Activated CD4-positive, alpha-beta T cell treated with anti-CD3 and anti-CD28 coated beads, Interleukin-2, amount 10 ng/mL, durations not matched to agents 7 days and 5 days (primary cell): ENCODE measurements at places on chromosomes 4 and X. TPM values are rescaled to one million over a fixed set of nuclear protein-coding genes. Genes with fewer than 3 reads are reported as not detected.

DNA sequence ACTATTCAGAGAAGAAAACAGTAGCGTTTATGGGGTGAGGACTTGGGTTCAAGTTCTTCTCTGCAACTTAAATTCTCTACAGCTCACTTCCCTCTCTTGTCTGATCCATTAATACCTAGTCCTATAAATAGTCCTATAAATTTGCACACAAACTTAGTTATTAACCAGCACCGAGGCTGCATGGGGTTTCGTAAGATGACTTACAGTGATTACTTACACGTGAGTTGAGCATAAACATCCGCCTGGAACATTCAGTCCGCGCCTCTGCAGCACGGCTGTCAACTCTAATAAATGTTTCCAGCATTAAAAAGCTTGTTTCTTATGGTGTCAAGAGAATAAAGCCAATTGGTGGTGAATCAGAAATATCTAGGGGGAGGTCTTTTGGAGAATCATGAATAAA is 103.0 kb upstream of the ENPP6 start:
- no peak for DNase-seq

GRCh38 chrX:15274946-15275345 is 5.1 kb upstream of the ASB9 start:
- no peak for DNase-seq

- DNase-seq: no peak
These were observed 34.8 kb downstream of the CCDC149 start for GRCh38 chr4:24877868-24878635.

- no peak for DNase-seq
These were observed 34.0 kb upstream of the VEGFD start for GRCh38 chrX:15418041-15418706.

- DNase-seq: no peak
These were observed 84.4 kb upstream of the STK26 start for GRCh38 chrX:131938749-131939148.

DNA sequence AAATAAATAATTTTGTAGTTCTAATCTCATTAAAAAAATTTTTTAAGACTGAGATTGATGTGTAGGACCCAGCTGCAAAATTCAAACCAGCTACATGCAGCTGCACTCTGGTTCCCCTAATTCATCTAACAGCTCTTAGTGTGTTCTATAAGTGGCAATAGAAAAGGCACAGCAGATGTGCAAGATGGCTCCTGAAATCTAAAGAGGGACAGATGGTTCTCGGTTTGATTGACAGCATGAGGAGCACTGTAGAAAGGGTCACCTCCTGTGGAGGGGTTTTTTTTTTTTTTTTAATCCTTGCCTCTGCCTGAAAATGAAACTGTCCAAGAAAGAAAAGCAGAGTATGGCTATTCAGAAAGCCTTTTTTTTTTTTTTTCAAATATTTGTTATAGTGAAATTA is 16.9 kb upstream of the OCIAD1 start:
- no peak for DNase-seq

DNA sequence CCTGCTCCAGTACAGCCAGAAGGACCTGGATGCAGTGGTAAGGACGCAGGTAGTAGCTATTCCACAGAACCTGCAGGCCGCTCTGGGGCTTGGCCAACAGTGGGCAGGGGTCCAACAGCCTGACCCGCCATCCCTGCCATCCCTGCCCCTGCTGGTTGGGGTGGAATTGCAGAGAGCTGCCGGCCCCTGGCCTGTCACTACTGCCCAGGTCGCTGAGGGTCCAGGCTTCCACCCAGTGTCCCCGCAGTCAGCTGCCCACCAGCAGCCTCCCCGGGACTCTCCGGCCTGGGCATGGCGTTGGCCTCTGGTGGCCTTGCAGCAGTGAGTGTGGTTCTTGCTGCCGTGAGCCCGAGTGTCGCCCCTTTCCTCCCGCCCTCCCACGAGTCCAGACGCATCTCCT is 16.3 kb downstream of the TACC3 start:
- no peak for DNase-seq

- peak; percentile 82 for DNase-seq
These were observed 6.7 kb upstream of the ART3 start for GRCh38 chr4:76067652-76068286.

- DNase-seq: no peak
These were observed 12.5 kb upstream of the CXCL13 start for GRCh38 chr4:77593101-77593500.

DNA sequence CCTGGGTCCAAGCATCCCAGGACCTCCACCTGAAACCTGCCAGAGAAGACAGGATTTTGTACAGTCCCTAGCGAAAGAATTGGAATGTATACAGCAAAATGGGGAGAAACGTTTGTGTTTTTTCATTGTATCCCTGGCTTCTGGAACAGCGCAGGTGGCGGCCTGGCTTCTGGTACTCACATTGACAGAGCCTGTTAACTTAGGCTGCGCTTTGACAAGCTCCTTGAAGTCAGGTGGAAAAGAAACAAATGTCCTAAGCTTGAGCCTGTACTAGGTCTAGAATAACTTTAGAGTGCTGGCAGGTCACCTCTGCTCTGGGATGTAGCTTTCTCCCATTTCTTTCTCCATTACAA is 343.7 kb upstream of the KLF3 start:
- DNase-seq: no peak

GRCh38 chr4:155657169-155657568 is 9.5 kb upstream of the GUCY1A1 start:
- DNase-seq: no peak

GRCh38 chrX:28756175-28756574 is 168.9 kb downstream of the IL1RAPL1 start:
- no peak for DNase-seq

GRCh38 chr4:27357283-27357682 is 496.6 kb downstream of the STIM2 start:
- DNase-seq: no peak

GRCh38 chr4:10171055-10171454 is 54.5 kb upstream of the WDR1 start:
- no peak for DNase-seq

- DNase-seq: no peak
These were observed 362.4 kb downstream of the MID1IP1 start for GRCh38 chrX:39163581-39164126.

DNA sequence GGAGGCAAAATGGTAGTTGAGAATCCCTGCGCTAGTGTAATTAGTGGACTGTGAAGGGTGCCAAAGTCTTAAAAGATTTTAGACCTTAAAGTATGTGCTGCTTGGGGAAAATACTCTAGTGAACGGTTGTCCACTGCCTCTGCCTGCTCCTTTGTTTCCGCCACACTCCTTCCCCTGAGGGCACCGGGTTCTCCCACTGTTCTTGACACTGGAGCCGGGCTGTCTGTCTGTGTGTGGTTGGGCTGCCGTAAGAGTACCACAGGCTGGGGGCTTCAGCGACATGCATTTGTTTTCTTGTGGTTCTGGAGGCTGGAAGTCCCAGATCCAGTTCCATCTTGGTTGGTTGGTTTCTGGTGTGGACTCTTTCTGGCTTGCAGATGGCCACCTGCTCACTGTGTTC is 76.2 kb downstream of the CLDN34 start:
- no peak for DNase-seq

DNA sequence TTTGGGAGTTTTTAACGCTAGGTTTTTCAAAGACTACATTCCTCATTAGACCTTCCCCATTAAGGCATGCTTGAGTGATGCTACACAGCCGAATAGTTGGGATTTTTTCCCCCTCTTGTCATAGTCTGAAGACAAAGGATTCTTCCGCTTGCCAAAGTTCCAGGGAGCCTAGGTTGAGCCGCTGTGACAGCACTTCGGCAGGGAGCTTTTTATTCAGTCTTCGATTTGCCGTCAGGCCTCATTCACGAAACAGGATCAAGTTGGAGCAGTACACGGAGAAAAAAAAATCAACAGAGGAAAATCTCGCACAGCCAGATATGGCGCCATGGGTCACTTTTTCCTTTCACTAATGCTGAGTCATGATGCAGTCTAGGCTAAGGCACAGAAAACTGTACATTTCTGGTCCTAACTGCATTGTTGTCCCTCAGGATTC is 24.3 kb downstream of the SHROOM3 start:
- no peak for DNase-seq

DNA sequence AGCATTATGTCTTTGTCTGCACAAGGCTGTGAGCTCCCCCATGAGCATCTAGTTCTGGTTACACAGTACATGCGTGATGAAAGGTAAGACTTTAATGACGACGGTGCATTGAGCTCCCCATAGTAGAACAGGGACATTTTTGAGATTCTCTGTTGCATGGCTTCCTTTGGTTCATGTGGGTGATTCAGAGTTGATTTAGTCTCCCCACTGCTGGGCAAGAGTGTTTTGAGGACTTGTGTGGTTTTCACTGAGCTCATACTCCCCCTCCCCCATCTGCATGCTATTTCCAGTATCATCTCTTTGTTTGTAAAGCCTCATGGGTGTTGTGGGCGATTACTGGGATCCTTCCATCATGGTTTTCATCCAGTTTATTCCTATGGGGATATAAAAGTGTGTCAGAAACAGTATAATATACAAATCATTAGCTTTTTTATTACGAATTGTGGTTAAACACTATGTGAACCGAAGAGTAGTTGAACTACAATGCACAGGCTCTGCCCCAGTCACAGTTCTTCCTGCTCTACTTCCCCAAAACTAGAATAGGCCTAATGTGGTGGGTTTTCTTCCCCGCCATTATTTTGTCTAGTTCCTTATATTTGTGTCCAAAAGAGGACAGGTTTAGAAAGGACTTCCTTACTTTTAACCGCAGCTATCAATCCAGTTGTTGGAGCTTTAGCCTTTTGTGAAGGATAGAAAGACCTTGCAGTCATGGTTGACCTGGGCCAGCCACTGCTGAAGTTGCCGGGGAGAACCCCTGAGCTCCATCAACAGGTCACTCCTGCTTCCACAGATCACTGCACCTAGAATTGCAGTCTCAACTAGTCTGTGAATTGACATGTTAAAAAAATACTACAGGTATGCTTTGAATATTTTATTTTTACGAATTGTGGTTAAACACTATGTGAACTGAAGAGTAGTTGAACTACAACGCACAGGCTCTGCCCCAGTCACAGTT is 30.4 kb downstream of the KIT start:
- no peak for DNase-seq

GRCh38 chr4:146124023-146124680 is 51.4 kb upstream of the LSM6 start:
- no peak for DNase-seq

- DNase-seq: no peak
These were observed 81.7 kb downstream of the PPP4R3C start for GRCh38 chrX:27381419-27381818.

DNA sequence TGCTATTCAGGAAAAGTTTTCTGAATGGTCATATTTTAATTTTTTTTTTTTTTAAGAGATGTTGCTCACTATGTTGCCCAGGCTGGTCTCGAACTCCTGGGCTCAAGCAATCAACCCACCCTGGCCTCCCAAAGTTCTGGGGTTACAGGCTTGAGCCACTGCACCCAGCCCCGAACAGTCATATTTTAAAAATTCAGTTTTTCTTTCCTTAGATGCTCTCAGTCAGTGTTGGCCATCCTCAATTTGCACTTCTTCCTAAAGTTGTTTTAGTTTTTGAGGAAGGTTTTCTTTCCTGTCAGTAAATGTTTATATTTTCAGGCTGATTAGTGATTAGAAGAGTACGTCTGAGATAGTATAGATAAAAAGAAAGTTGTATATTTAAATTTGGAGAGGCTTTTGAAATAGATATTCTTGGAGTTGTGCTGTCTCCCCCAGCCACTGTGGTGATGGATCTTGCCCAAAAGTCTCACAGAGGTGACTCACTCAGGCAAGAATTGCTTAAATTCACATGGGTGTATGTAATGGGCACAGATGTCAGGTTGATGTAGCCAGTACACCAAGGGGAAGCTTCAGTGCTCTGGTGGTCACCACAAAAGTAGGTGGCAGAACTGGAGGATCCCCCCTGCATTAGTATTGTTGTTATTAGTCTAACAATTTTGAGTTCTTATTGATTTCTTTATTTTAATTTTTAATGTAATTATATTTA is 72.2 kb upstream of the ELOVL6 start:
- DNase-seq: no peak

- no peak for DNase-seq
These were observed 138.1 kb downstream of the KDM6A start for GRCh38 chrX:45011131-45011530.

- no peak for DNase-seq
These were observed 124.1 kb downstream of the FHDC1 start for GRCh38 chr4:153060196-153060595.

- DNase-seq: no peak
These were observed 1216.1 kb downstream of the FSTL5 start for GRCh38 chr4:160947653-160948052.

- DNase-seq: no peak
These were observed 114.9 kb downstream of the PPARGC1A start for GRCh38 chr4:23774909-23775308.

DNA sequence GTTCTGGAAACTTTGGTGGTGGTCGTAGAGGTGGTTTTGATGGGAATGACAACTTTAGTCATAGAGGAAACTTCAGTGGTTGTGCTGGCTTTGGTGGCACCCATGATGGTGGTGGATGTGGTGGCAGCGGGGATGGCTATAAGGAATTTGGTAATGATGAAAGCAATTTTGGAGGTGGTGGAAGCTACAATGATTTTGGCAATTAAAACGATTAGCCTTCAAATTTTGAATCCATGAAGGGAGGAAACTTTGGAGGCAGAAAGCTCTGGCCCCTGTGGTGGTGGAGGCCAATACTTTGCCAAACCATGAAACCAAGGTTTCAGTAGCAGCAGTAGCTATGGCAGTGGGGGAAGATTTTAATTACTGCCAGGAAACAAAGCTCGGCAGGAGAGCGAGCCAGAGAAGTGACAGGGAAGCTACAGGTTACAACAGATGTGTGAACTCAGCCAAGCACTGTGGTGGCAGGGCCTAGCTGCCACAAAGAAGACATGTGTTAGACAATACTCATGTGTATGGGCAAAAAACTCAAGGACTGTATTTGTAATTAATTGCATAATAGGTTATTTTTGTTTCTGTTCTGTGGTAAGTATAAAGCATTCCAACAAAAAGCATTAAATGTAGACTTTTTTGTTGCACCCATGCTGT is 23.2 kb upstream of the SOD3 start:
- DNase-seq: no peak

Gene SYP
- total RNA-seq: 2.5 TPM

Gene IQCM
- not detected for total RNA-seq

Gene ADAM29
- total RNA-seq: not detected

Gene PGM2
- total RNA-seq: 44.2 TPM

Gene CXorf51B
- total RNA-seq: not detected

Gene FAM236B
- not detected for total RNA-seq

Gene TCEAL5
- not detected for total RNA-seq

Gene PRKG2
- total RNA-seq: 0.25 TPM

Gene GPC3
- total RNA-seq: 1.0 TPM

Gene LETM1
- total RNA-seq: 40.7 TPM

Gene ADGRG4
- not detected for total RNA-seq

Gene PPEF2
- total RNA-seq: 0.10 TPM

Gene IL2RG
- 523 TPM for total RNA-seq

Gene RAB40A
- total RNA-seq: 0.10 TPM

Gene OTC
- total RNA-seq: not detected

Gene TAF9B
- total RNA-seq: 25.6 TPM

Gene PRRG1
- total RNA-seq: not detected

Gene ADGRG2
- total RNA-seq: not detected

Gene GABRG1
- total RNA-seq: not detected

Gene TSPYL2
- 15.3 TPM for total RNA-seq

Gene FGFR3
- total RNA-seq: 0.27 TPM

Gene AFM
- not detected for total RNA-seq

Gene FAM9C
- total RNA-seq: not detected

Gene UBE2A
- total RNA-seq: 77.3 TPM

Gene ASMT
- not detected for total RNA-seq

Gene MAGEA12
- total RNA-seq: not detected
